Stimulated activated CD4-positive, alpha-beta T cell treated with anti-CD3 and anti-CD28 coated beads, TNF-alpha, amount 100 ng/mL, for 24 hours (primary cell): ENCODE measurements at places on chromosomes 12 and 14.

GRCh38 chr12:109544955-109545531, 28.3 kb downstream of the MMAB start:
- no peak for DNase-seq

DNA sequence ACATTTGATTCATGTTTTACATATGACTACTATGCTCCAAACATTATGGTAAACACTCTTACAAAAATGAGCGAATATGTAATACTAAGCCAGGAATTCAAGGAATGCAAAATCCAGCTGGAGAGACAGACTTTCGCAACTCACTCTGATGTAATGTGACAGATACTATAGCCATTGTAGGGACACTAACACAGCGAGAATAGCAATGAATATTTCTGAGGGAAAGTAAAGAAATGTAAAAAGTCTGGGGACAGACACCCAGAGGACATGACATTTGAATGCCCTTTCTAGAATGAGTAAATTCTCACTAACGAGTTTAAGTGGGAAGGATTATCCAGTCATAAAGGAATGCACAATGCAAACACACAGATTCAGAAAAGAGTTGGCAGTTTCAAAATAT, 121.9 kb downstream of the PIK3C2G start:
- no peak for DNase-seq

GRCh38 chr14:20557212-20557542, 3.7 kb downstream of the RNASE9 start:
- no peak for DNase-seq

GRCh38 chr12:119989361-119989730, 310 bp downstream of the BICDL1 start:
- no peak for DNase-seq

- no peak for DNase-seq
Measured at GRCh38 chr14:74840603-74841030, 35.3 kb downstream of the PROX2 start.
